Activated CD8-positive, alpha-beta T cell treated with anti-CD3 and anti-CD28 coated beads for 36 hours (primary cell): ENCODE measurements at places on chromosomes 5 and 9.
A peak's percentile ranks its signal among the peaks of the same experiment; 100 is the strongest.

DNA sequence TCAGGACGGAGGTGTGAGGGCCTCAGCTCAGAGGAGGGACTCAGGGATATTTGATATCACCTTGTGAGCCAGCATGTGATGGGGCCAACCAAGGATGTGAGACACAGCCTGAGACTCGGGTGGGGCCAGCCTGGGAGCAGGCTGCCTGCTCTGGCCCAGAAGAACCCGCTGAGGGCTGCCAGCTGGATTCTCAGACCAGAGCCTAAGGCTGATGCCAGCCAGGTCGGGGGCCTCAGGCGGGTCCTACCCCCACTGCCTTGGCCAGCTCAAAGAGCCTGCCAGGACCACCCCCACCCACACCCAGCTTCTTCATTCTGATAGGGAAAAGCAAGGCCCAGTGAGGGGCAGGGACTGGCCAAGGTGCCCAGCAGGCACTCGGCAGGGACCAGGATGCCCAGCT is 20.3 kb upstream of the DUSP1 start:
- no peak for DNase-seq

- DNase-seq: no peak
Measured at GRCh38 chr9:113808391-113809358, 67.4 kb upstream of the ZNF618 start.

DNA sequence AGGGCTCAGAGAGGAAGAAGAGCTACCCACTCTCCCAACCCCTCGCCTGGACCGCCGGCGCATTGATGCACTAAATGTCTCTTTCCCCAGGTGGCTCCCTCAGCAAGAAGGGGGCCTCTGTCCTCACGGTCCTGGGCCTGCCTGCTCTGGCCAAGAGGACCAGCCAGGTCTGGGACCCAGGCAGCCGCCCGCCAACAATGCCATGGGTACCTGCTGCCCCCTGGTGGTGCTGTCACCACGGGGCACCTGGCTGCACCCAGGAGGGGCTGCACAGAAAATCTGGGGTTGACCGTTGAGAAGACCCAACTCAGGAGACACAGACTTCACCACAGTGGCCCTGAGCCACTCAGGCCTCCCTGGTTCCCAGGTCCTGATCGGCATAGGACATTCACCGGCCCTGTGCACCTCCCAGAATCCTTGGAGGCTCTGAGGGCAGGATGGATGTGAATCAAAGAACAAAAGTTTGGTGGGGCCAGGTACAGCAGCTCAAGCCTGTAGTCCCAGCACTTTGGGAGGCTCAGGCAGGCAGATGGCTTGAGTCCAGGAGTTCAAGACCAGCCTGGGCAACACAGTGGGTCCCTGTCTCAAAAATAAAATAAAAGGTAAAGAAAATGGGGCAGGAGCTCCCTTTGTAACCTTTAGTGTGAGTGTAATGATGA is 2.4 kb upstream of the VAV2 start:
- DNase-seq: peak; percentile 81

DNA sequence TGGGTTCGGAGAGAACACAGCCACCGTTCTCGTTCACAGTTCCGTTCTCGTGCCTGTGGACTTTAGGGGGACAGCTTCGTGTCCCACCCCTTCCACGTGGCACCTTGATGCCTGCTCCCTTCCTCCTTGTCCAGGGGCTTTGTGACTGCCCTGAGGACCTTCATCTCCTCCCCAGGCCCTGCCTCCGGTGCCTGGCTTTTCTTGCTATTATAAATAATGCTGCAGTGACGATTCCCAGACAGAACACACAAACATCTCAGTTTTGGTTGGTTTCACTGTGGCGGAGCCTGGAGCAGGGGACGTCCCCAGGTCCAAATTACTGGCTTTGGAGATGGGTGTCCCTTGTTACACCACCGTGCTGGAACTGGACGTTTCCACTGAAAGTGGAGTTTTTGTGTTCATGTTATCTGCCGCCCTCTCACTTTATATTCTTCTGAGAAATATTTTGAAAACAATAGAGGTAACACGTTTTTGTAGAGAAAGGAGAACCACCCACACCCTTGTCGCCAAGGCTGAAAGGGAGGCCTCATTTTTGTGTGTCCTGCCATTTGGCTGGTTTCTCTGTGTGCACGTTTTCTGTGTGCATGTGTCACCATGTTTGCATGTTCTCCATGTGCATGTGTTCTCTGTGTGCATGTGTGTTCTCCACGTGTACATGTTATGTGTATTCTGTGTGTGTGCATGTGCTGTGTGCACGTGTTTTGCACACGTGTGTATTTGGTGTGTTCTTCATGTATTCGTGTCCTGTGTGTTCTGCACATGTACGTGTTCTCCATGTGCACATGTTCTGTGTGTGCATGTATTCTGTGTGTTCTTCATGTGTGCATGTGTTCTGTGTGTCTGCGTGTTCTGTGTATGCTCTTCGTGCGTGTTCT is 24.2 kb downstream of the WNK2 start:
- no peak for DNase-seq

DNA sequence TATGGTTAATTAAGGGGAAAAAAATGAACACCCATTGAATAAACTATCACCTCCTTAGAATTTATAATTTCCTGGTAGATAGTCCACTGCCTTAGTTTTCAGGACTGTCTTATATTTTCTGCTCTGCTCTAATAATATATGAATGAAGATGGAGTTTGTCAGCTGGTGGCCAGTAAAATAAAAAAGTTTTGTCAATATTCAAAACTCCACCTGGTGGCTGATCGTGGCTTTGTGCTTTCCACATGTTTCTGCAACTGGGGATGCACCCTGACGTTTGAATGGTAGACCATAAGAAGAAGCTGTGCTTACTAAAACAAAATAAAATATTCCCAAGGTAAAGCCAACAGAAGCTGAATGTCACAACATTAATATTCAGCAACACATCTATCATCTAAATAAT is 286.6 kb upstream of the IZUMO3 start:
- peak; percentile 1 for DNase-seq

DNA sequence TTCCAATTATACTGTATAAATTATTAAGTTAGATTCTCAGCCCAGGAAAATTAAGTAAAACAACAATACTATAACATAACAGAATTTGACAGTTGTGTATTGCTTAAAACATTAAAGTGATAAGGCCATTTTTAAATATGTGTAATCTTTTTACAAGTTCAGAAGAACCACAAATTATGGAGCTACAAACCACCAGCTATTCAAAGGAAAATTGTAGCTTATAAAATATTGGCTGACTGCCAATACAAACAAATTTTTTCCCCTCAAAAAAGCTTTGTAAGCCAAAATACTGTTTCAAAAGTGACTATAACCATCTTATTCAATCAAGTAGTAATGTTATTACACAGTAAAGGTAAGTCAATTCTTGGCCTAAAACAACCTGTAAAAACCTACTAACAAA is 21.9 kb downstream of the STRBP start:
- DNase-seq: no peak

- no peak for DNase-seq
Measured at GRCh38 chr9:84471816-84472215, 131.3 kb upstream of the SLC28A3 start.

DNA sequence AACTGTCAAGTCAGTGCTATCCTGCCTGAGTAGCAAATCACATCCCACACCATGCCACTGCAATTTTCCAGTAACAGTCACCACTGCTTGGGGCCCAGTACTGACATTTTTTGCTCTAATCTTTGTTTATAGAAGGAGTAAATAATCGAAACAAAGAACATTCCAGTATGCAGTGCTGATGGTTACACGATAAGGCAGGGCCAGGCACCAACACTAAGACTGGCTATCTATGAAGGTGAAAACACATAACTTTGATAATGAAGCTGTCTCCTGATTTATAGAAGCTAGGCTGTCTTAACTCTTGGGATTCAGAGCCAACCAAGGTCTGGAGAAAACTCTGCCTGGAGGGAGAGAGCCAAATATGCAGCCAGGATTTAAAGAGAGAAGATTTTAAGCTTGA is 365.3 kb downstream of the BNC2 start:
- DNase-seq: no peak

- DNase-seq: no peak
Measured at GRCh38 chr5:87770601-87771121, 357.9 kb upstream of the CCNH start.
